ENCODE measurements at places on chromosomes 3 and 15.

GRCh38 chr15:73709686-73710085, 25.5 kb downstream of the CD276 start:
- DNase-seq: no peak

GRCh38 chr3:138030734-138031280, 20.8 kb downstream of the CLDN18 start:
- no peak for DNase-seq

GRCh38 chr3:138389144-138389601, 40.8 kb downstream of the MRAS start:
- no peak for DNase-seq

GRCh38 chr15:98154863-98155262, 194.4 kb downstream of the ARRDC4 start:
- no peak for DNase-seq

DNA sequence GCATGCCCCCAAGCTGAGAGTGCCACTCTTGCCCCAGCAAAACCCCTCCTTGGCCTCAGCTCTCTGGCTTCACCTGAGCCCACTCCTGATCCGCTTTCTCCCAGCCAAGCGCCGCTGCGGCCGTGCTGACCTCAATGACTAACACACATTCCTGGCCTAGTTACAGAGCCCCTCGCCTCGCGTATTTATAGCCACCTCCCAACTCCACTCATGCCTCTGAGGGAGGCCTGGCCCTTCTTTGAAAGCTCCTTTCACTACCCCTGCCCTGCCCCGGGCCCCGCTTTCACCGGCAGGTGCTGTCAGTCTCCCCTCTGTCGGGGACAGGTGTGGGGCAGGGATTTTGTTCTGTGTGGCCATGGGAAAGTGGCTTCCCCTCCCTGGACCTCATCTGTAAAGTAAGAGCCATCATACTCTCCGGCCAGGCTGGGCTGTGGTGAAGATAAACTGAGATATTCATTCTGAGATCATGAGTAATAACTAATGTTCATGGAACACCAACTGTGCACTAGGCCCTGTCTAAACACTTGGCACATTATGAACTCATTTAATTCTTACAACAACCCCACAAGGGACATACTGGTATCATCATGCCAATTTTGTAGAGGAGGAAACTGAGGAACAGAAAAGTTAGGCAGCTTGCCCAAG, 13.2 kb upstream of the ATP2B2 start:
- DNase-seq: no peak

DNA sequence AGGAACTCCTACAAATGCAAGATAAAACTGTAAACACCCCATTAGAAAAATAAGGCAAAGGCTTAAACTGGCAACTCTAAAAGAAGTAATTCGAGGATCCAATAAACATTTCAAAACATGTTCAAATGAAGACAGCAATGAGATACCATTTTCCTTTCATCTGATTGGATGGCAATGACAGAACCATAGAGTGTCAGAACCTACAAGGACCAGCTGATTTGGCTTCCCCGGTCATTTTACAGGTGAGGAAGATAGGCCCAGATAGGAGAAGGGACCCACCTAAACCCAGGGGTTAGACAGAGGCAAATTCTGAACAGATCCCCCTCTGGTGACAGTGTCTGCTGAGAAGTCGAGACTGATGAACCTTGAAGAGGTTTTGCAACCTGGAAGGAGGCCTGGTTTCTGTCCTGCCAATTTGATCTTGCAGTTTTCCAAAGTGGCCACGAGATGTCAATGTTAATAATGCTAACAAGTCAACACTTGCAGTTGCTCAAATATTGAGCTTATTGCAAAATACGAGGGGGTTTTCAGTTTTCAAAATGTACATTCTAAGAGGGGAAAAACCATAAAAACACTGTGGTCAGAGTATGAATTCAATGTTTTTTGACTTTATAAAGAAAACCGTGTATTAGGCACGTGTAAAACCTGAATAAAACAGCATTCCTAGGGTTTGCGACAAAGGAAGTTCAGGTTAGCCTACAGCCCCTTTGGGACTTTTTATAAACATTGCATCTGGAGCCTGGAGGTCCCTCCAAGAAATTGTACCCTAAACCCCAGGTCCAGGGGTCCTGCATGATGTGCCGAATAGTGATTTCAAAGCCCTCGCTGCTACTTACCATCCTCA, 21.5 kb downstream of the CFAP161 start:
- DNase-seq: no peak

DNA sequence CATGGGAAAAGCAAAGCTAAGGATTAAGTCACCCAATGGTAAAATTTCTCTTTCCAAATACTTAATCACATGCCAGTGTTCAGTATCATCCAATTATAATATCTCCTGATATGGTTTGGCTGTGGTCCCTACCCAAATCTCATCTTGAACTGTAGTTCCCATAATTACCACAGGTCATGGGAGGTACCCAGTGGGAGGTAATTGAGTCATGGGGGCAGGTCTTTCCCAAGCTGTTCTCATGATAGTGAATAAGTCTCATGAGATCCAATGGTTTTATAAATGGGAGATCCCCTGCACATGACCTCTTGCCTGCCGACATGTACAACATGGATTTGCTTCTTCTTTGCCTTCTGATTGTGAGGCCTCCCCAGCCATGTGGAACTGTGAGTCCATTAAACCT, 26.1 kb upstream of the NMB start:
- no peak for DNase-seq

GRCh38 chr3:36812240-36812639, 47.9 kb upstream of the DCLK3 start:
- DNase-seq: no peak

DNA sequence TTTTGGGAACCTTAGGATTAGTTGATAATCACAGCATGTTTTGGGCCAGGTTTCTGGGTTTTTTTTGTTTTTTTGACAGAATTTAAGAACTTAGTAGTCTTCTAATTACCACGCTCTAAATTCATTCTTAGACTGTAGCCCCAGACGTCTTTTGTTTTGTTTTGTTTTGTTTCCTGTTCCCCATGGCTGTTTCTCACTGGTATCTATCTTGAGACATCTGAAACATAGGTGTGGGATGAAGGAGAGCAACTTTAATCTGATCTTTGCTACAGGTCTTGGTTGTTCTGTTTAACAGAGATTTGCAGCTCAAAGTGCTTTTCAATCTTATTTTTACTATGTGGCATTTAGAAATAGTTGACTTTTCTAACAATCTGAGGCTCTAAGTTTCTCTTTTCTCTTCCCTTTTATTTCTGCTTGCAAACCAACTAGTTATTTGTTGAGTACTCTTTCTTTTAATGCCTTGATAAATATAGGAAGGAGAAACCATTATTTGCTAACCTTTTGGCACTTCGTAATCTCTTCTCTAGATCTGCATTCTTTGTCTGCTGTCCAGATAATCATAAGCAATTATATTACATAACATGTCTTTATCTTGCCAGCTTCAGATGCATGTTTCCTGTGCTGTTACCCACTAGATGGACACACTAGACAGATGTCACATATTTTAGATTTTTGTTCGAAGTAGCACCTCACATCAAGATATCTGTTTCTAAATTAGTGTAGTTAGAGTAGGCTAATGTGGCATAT, 40.9 kb downstream of the FBXL2 start:
- no peak for DNase-seq

DNA sequence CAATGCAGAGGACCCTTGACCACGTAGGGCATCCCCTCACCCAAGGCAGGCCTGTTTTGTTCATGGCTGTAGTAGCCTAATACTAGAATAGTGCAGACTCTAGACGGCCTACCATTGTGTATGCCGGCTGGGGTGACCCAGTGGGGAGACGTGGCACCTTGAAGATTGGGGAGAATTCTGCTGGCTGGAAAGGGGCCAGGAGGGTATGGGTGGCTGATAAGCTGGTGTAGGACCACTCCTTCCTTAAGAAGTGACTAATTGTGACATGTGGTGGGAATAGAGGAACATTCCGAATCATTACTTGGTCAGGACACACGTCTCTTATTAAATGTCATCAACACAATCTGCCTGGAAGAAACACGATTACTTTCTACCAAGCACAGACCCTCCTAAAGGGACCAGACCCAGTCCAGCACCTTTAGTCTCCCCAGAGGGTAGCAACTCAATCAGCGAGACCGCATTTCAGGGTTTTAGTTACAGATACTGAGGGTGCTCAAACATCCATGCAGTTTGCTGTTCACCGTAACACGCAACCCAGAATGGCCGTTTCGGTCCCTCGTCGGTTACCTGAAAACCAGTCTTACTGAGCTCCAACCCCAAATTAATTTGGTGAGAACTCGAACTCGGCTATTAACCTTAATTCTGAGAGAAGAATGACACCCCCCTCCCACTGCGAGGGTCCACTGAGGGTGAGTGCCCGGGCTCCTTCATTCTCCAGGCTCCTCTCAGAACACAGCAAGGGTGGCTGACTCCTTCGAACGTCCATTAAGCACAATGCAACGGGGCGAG, 1.6 kb upstream of the KLF13 start:
- no peak for DNase-seq

DNA sequence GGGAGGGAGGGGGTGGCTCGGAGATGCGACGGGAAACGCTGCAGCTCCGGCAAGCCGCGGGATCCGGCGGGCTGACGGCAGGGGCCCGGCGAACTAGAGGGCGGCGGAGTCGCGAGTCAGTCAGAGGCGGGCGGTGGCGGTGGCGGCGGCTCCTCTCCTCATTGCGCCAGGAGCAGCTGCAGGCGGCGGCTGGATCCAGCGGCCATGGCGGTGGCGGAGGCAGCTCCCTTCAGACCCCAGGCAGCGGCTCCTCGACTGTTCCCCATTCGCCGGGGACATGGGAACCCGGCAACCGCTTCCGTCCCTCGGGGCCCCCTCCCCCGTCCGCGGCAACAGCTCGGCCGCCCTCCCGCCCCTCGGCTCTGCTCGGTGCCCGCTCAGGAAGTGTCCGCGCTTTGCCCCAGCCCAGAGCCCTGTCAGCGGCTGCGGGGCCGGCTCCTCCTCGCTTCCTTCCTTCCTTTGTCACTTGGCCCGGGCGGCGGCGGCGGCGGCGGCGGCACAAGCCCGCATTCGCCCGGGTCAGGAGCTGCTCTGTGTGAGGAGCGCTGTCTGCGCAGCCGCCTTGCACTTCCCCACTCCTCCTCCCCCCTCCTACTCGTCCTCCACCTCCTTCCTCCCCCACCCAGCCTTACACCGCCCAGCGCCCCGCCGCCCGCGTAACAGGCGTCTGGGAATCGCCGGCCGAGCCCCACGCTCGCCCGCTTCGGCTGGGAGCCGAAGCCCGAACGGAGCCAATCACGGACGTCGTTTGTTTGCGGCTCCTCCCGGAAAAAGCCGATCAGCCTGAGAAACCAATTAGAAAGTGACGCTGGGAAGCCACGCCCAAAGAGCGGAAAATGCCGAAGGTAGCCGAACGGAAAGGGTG, at the start of gene GSK3B:
GSK3B (minus strand) TSS at position 537 of the 865 bp plus-strand sequence. CDS start 1,013 bp downstream, outside the sequence.
- DNase-seq: peak; percentile 65

GRCh38 chr3:9787714-9788113, 4.6 kb downstream of the TADA3 start:
- DNase-seq: no peak

DNA sequence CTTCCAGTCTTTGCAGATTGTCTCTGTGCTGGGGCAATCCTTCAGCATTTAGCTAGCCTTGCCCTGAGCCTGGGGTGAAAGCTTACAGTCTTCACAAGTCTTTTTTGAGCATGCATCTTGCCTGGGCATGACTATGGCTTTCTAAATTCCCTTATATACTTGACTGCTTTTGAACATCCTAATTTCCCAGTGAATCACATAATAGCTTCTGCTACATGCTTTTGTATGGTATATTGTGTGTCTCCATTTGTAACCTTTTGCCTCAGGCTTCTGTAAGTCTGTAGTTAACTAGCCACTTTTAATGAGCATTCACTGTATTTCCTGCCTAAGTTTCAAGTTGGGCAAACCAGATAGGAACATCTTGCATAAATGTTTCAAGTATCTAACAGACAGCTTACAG, 76.8 kb downstream of the CHCHD4 start:
- DNase-seq: no peak

- DNase-seq: no peak
Observed at GRCh38 chr3:134369231-134369741, 5.0 kb downstream of the AMOTL2 start.

DNA sequence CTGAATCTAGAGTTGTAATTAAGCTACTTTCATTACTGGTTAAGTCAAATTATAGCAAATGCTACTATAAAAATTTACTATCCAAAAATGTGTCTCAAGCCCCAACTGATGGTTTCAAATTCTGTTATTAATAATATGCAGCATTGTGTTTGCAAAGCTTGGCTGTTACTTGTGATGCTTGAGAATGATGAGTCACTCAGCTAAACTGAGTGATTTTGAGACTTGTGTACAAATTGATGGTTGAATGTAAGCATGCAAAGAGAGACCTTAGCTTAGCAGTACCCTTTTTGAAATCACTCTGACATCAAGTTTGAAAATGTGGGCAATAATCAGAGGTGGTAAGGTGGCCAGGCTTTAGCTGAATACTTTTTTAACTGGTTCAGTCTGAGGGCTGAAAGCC, 27.6 kb downstream of the OPA1 start:
- no peak for DNase-seq

GRCh38 chr3:44721231-44722102, 8.0 kb upstream of the ZNF501 start:
- no peak for DNase-seq

DNA sequence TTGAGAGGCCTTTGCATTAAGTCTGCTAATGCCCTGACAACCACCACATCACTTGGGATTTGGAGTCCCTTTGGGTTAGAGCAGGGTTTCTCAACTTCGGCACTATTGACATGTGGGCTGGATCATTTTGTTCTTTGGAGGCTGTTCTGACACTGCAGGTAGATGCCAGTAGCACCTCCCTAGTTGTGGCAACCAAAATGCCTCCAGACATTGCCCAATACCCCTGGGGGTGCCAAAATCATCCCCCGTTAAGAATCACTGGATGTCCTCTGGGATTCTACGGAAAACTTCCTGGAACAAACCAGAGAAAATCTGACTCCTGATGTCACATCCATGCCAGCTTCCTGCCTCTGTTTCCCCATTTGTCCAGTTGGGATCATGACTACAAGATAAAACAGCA, 37.2 kb upstream of the BLM start:
- no peak for DNase-seq

DNA sequence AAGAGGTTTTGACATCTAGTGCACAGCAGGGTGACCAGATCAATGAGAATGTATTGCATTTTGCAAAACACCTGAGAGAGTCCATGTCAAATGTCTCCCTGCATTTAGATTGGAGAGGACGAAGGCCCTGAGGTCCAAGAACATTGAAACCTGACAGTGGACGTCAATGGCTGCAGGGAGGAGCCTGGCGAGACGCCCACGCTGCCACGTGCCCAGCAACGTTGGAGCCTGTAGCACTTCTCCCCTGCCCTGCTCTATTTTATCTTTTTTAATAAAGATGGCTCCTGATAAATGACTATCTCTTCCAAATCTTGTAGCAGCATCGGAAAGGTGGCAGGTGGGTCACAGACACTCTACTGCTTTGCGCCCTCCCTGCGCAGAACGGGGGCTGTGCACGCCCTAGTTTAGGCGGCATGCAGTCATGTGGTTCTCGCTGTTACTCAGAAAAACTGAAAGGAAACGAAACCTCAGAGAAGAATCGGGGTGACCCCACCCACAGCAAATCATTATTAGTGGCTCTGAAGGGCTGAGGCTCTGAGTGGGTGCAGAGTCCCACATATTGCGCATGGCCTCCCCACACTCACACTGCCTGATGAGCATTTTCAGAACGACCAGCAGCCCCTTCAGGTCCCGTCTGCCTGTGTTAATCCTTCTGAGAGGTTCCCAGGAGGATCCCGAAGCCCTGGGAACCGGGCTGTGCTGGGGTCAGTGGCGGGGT, 62.5 kb upstream of the TAMM41 start:
- DNase-seq: no peak
